Ammon's horn (tissue), 1 donor: ENCODE measurements at places on chromosomes 16 and 17.
A peak's percentile ranks its signal among the peaks of the same experiment; 100 is the strongest.

- no peak for DNase-seq
Observed at GRCh38 chr17:9050801-9051401, 29.6 kb downstream of the NTN1 start.

- no peak for DNase-seq
Observed at GRCh38 chr16:74738113-74738541, 36.5 kb downstream of the FA2H start.

DNA sequence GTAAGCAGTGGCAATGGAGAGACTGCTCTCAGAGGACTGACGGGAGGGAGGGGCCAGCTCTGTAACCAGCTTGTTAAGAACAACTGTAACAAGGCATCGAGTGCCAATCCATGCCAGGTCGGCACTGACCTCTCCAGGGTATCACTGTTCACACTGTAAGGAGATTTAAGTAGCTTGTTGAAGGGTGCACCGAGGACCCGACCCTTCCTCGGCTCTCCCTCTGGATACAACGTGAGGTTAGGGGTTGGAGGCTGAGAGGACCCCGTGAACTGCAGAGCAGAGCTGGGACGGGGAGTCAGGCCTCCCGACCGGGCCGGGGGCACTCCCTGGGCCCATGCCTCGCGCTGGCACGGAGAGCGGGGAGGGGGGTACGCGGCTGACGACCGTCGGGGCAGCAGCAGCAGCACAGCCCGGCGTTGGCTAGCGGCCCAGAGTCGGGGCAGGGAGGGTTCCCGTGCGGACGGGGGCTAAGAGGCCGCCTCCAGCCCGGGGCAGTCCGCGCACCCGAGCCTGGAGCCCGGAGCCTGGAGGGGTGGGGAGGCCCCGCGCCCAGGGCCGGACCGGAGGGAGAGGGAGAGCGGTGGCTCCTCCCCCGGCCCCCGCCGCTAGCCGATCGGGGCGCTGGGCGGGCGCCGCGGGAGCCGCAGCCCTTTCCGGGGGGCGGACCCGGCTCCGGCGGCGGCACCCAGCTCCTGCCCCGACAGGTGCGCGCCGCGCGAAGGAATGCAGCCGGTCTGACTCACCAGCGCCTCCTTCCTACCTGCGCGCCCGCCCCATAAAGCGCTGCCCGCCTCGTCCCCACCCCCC lies at the start of gene ITGB4:
Gene ITGB4, plus strand, starts transcription at position 804 of the 807 bp plus-strand sequence. CDS start 3,245 bp downstream, outside the sequence.
- DNase-seq, result peak; percentile 57

GRCh38 chr17:17782523-17783115 lies 54.2 kb downstream of the SREBF1 start:
- no peak for DNase-seq
